Heart right ventricle (tissue), 16 donors: ENCODE measurements at places on chromosomes 16 and 17. TPM values are rescaled to one million over a fixed set of nuclear protein-coding genes. Genes with fewer than 3 reads are reported as not detected.

Gene GRAP
- 2.7 TPM for total RNA-seq

Gene PSMD11
- 102 TPM for total RNA-seq

Gene ZNF423
- total RNA-seq, result 4.7 TPM

Gene GINS3
- 5.4 TPM for total RNA-seq

Gene C16orf96
- total RNA-seq, result 0.07 TPM

Gene KRTAP1-1
- total RNA-seq, result not detected

DNA sequence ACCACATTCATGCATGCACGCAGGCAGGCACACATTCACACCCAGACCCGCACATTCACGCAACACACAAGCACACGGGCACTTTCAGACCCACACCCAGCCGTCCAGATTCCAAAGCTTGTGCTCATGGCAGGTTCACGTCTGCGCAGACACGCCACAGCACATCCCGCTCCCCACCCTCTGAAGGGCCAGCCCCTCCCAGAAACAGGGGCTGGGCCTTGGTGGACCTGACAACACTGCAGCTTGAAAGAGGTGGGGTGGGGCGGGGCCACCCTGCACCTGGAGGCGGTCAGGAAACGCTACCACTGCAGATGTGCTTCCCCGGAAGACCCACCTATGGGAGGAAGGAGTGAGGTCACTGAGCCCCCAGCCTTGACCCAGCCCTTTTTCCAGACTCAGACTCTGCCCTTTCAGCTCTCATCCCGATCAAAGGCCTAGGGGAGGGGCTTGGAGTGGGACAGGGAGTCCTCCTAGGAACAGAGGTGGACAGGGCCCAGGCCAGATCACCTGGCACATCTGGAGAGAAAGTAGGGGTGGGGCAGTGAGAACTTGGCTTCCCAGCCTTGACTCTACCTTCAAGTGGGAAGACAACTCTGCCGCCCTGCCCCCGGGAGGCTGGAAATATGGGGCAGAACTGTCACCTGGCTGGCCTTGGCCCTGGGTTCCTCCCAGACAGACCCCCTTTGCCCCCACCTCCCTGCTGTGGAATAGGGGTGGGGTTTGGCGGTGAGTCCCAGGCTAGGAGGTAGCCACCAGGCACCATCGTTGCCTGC is 11.0 kb downstream of the P3H4 start:
- no peak for DNase-seq

- DNase-seq, result no peak
These were observed 17.4 kb downstream of the AARSD1 start for GRCh38 chr17:42946812-42947211.

DNA sequence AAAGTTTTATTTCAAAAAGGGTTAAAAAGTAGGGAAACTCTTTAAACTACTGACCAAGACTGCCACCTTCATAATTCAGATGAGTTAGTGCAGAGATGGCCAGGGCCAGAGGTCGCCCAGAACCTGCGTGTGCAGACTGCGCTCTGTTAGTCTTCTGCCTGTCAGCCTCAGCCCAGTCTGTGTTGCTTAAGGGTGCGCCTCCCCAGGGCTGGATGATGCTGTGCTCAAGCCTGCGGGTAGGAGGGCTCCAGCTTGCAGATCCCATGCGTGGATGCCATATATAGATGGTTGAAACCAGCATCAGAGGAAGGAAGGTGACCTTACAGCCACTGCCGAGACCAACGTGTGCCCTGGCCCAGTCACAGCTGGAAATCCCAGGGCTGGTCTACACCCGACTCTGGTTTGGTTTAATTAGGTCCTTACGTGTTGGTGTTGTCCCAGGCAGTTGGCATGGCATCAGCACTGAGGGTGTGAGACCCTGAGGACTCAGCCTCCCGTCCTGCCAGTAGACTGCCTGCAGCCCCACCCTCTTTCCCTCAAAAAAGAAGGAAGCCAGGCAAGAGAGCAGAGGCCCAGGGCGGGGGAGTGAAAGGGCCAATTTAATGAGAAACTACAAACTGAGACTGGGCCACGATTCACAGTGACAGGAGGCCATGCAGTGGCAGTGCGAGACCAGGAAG is 27.7 kb downstream of the CDIP1 start:
- no peak for DNase-seq
